ENCODE measurements at places on chromosomes 5 and 9.

GRCh38 chr9:134971196-134971595 is 53.5 kb upstream of the FCN1 start:
- no peak for DNase-seq

DNA sequence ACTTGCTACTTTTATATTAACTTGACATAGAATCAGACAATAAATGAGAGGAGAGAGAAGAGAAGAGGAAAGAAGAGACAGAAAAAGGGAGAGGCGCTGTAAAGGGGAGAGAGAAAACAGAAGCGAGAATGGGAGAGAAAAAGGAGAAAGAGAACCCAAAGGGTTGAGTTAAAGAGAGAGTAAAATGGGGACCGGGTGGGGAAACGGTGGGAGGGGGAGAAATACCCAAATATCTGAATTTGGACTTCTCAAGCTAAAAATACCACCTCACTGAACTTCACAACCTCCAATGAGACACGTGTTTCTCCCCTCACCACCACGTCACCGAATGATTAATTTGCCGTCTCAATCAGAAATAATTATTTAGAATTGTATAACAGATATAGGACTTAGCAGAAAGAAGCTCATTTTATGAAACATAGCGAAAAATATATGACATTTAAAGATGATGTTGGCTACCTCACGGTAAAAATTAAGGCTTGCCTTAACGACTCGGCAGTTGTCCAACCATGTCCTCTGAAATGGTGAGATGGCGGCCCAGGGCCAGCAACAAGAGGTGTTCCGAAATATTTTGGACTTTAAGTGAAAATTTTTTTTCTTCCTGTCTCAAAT is 204.1 kb downstream of the MEF2C start:
- DNase-seq, result no peak

DNA sequence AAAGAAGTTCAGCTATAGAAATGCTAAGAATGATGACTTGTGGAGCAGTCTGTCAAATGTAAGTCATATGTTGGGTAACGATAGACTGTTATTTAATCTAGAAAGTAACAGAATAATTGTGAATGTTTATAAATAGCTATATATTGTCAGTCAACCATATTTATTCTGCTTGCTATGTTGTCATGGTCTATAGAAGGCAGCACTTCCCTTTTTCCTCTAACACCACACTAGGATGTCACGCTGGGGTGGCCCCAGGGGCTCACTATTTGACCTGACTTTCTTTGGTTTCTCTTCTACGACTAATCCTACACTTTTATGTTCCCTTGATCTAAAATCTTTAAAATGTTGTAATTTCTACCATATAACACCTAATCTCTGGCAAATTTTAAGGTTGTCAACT is 20.5 kb downstream of the ERAP2 start:
- no peak for DNase-seq

- no peak for DNase-seq
These were observed 82.7 kb downstream of the EGFLAM start for GRCh38 chr5:38341056-38341455.

DNA sequence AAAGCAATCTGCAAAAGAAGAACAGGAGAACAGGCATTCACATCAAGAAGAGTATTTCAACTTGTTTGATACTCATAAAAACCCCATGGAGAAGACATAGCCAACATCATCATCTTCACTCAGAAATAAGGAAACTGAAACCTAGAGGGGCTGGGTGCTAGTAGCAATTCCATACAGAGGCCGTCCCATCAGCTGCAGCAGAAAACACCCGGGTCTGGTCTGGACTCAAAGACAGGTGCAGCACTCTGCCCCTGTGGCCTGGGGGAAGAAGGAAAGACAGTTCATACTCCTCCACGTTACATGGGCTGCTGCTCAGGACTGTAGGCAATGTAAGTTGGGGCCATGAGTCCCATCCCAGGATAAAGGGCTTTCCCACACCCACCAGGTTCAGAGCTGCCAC is 11.6 kb downstream of the GZMA start:
- no peak for DNase-seq

- DNase-seq, result no peak
These were observed 54.9 kb upstream of the CDH9 start for GRCh38 chr5:27093279-27093678.

GRCh38 chr5:160221082-160221481 is 8.2 kb upstream of the FABP6 start:
- no peak for DNase-seq

DNA sequence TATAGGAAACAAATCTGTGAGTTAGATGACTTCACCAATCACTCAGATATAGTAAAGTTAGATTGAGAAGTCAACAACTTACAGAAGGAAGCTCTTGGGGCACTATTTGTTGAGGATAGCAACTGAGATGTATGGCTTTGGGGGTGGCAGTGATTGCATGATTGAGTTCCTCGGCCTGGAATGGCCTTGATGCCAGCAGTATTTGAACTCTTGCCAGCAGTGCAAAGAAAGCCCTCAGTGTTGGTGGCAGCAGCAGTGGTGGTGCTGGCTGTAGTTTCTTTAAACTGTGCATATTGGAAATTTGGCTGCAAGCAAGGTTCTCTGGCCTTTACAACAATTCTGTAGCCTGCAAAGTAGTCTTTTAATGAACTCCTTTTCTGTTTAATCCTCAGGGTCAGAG is 41.4 kb upstream of the PJA2 start:
- DNase-seq, result no peak

DNA sequence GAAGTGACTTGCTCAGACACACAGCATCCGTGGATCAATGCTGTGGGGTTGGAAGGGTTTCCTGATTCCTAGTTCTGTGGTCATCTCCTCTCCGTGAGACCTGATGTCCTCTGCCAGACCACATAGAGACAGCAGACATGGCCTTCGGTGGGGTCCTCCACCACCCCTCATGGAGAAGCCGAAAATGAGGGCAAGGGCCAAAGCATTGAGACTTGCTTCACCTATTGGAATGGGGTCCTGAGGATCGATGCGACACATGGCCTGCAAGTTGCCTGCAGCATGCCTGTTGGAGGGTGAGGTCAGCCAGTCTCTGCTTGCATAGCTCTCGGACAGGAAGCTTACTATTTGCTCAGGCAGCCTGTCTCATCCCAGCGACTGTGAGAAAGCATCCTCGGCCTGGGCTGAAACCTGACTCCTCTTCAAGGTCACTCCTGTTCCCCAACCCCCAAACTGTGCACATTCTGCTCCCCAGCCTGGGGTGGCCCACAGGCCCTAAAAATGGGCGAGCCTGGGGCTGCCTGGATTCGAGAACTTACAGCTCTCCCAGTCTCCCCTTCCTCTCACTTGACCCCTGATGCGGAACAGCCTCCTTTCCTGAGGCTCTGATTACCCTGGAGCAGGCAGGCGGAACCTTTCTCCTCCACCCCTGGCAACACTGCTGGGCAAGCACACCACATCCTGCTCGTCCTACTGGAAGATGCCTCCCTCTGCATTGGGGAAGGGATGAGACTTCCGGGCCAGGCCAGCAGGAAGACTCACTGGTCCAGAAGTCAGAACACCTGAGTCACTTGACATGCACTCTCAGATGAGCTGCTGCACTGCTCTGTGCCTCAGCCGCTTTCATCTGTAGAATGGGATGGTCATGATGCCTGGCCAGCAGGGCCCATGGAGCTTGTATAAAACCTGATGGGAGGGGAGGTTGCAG is 186.9 kb downstream of the RGS3 start:
- no peak for DNase-seq

- DNase-seq, result no peak
These were observed 27.5 kb downstream of the FSD1L start for GRCh38 chr9:105475302-105475701.

DNA sequence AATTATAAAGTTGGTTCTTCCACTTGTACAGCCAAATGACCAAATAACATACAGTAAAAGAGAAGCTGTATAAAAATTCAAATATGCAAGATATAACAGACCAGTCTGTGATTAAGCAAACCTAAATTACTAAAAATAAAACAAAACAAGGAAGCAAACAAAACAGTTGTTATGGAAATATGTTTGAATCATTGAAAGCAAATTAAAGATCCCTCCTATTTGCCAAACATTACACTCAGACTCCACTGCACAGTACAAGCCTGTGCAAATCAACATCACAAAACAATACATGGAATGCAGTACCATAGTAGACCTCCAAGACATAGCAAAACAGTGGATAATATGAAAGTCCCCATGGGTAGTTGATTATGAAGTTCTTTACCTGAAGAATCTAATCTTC is 288.1 kb upstream of the PTGER4 start:
- DNase-seq, result no peak

DNA sequence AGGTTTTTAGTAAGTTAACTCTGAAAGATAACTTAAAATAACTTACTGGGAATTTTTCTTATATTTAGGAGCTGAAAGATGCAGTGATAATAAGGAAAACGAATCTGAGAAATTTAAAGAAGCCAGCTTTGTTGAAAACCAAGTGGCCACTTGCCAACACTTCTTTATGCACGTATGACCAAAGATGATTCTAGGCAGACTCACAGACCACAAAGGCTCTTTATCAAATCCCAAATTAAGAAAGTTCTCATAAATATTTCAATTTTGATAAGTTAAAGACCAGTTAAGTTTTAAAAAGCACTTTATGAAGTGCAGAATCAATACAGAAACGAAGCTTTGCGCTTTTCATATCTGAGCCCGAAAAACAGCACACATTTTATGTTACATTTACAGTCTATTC is 1.5 kb downstream of the AFF4 start:
- no peak for DNase-seq

- no peak for DNase-seq
These were observed 9.3 kb downstream of the OR1N2 start for GRCh38 chr9:122562134-122562760.

- DNase-seq, result no peak
These were observed 1.7 kb upstream of the ABL1 start for GRCh38 chr9:130833031-130833990.

DNA sequence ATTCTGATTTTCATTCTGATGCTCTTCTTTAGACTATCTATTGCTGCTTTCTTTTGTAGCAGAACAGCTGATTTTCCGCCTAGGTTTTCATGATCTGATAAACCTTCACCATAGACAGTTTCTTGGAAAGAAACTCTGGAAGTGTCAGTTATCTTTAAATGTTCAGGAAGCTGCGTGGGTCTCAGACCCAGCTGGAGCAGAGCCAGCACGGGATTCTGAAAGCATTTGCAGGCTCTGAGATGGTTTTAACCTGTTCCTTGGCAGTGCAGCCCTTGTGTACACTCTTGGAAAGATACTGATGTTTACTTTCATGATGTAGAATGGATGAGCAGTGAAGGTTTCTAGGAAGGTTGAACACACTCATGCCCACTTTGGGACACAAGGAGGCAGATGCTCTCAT is 178.0 kb upstream of the DMRT1 start:
- no peak for DNase-seq

- DNase-seq, result no peak
These were observed 330.5 kb downstream of the TLR4 start for GRCh38 chr9:118034701-118035100.

GRCh38 chr9:89754193-89754592 is 149.4 kb downstream of the GADD45G start:
- no peak for DNase-seq

- peak; percentile 46 for DNase-seq
These were observed 44.6 kb downstream of the STC2 start for GRCh38 chr5:173283318-173284288.

- no peak for DNase-seq
These were observed 70.4 kb downstream of the GADD45G start for GRCh38 chr9:89675058-89675742.

- DNase-seq, result no peak
These were observed 182.7 kb downstream of the PAPPA start for GRCh38 chr9:116336133-116336862.

DNA sequence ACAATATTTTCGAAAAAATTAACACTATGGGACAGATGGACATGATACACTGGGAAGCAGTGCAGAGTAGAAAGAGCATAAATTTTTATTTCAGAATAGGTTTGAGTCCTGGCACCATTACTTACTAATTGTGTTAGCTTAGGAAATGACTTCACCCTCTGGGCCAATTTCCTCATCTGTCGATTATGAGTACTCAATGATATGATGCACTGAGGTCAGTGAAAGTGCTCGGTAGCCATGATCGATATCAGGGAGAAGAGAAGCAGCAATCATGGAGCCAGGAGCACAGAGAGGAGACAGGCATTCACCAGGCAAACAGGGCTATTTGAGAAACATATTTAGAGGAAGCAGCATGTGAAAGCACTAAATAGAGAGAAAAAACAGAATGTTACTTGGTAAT is 29.4 kb downstream of the NR6A1 start:
- no peak for DNase-seq

Data from SW 1271 (cell line).